CD4-positive, alpha-beta T cell (primary cell): ENCODE measurements at places on chromosomes 13 and 19. TPM values are rescaled to one million over a fixed set of nuclear protein-coding genes. Genes with fewer than 3 reads are reported as not detected.

DNA sequence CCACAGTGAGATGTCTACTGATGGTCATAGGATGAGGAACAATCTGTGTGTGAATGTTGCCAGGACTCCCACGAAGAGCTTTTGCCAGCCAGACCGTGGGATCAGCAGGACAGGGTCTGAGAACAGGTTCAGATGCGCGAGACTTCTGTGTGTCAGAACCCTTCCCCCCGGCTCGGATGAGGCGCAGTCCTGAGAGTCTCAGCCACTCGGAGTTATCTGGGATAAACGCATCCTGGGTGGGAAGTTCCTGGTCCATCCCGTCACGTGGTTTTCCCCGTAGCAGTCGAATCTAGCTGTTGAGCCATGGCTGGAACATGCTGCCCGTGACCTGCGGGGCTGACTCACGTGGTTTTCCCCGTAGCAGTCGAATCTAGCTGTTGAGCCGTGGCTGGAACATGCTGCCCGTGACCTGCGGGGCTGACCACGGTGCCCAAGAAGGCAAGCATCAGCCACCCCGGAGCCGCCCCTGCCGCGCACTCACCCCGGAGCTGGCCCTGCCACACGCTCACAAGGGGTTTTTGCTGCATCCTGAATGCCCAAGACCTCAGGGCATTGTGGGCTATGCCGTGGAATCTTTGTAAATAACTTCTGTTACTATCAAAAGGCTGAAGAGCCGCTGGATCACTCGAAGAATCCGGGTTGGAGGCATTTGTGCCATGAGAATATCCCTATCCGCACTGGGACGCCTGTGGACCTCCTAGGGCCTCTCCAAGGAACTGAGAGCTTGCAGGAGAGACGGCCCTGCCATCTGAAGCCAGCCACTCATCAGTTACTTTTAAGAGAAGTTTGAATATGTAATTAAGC is 130.8 kb upstream of the MCF2L start:
- no peaks in the 10 kb centered on the region for H3K4me1 ChIP-seq
- no peak overlapping the region for H3K27ac ChIP-seq
- no peak overlapping the region for H3K4me3 ChIP-seq
- no peaks in the 10 kb centered on the region for H3K27me3 ChIP-seq
- H3K36me3 ChIP-seq, result peaks cover 63% of the 10 kb centered on the region

GRCh38 chr13:97338571-97338970 is 95.4 kb upstream of the RAP2A start:
- H3K4me3 ChIP-seq, result no peak overlapping the region
- DNase-seq, result no peak
- H3K4me1 ChIP-seq, result peaks cover 9% of the 10 kb centered on the region
- no peak overlapping the region for H3K27ac ChIP-seq
- no peaks in the 10 kb centered on the region for H3K27me3 ChIP-seq

- DNase-seq, result no peak
- H3K27me3 ChIP-seq, result peaks cover 94% of the 10 kb centered on the region
- peaks cover 42% of the 10 kb centered on the region for H3K4me1 ChIP-seq
- no peaks in the 10 kb centered on the region for H3K36me3 ChIP-seq
- H3K4me3 ChIP-seq, result no peak overlapping the region
- no peak overlapping the region for H3K27ac ChIP-seq
Measured at GRCh38 chr19:49437231-49437630, 4.1 kb downstream of the SLC17A7 start.

NLRP4 gene
- total RNA-seq, result not detected

GRCh38 chr13:100438059-100438788 is 150.4 kb downstream of the GGACT start:
- DNase-seq, result no peak
- H3K36me3 ChIP-seq, result no peaks in the 10 kb centered on the region
- no peak overlapping the region for H3K27ac ChIP-seq
- no peaks in the 10 kb centered on the region for H3K27me3 ChIP-seq
- no peaks in the 10 kb centered on the region for H3K4me1 ChIP-seq

GRCh38 chr13:49183672-49184325 is 36.3 kb upstream of the MLNR start:
- peaks cover 66% of the 10 kb centered on the region for H3K36me3 ChIP-seq
- no peak overlapping the region for H3K4me3 ChIP-seq
- no peak for DNase-seq
- H3K27me3 ChIP-seq, result no peaks in the 10 kb centered on the region

GRCh38 chr13:110209950-110210603 is 96.9 kb downstream of the COL4A1 start:
- H3K4me1 ChIP-seq, result no peaks in the 10 kb centered on the region
- H3K4me3 ChIP-seq, result no peak overlapping the region
- DNase-seq, result no peak
- no peaks in the 10 kb centered on the region for H3K36me3 ChIP-seq
- peaks cover 3% of the 10 kb centered on the region for H3K27me3 ChIP-seq
